NCI-H69 (cell line): ENCODE measurements at places on chromosomes 1 and 21.

- DNase-seq = no peak
Observed at GRCh38 chr1:40096646-40096976, 441 bp downstream of the PPT1 start.

DNA sequence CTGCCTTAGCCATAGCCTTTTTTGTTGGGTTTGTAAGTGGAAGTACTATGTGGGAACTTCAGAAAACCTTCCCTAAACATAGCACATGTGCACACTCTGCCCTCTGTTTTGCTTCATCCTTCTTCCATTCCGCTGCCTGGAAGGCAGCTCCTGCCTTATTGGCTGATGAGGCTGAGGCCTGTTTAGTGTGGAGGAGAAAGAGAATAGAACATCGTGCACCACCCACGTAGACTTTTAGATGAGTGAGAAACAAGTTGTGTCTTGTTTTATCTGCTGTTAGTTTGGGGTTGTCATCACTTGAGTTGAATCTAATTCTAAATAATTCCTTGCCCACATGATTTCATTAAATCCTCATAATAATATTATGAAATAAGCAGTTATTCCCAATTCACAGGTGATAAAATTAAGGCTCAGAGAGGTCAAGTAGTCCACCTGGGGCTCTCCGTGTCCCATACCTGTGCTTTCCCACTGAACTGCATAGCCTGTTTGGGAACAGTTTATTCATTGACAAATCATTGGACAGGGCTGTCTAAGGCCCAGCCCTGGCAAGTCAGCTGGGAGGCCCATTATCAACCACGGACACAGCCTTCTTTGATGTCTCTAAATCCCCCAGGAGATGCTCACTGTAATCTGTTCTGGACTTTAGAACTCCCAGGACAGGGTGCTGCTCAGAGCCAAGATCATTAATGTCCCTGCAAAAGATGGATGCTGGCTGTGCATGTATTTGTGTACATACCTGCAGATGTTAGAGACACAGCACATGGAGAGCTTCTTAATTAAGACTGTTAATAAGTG lies 93.0 kb downstream of the ABCA4 start:
- DNase-seq = no peak

GRCh38 chr1:180837020-180837419 lies 75.7 kb upstream of the KIAA1614 start:
- DNase-seq = peak; percentile 46

GRCh38 chr1:1210726-1211540 lies 3.0 kb downstream of the TNFRSF4 start:
- DNase-seq = peak; percentile 9

DNA sequence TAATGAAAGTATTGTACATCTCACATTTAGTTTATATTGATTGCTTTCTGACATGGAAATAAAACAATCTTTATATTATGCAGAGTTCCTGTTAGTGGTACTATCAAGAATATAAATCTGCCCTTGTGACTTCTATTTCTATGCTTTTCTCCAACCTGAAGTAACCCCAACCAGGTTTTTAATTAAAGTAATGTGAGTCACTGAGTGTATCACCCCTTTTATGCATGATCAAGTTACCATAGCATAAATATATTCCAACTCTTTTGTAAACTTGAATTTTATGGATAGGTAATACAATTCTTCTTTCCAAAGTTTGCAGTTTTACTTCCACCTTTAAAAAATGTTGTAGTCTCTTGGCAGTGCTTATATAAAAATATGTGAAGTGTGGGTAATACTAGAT lies 532.3 kb downstream of the USP25 start:
- no peak for DNase-seq
